ENCODE measurements at places on chromosomes 16 and 17.

DNA sequence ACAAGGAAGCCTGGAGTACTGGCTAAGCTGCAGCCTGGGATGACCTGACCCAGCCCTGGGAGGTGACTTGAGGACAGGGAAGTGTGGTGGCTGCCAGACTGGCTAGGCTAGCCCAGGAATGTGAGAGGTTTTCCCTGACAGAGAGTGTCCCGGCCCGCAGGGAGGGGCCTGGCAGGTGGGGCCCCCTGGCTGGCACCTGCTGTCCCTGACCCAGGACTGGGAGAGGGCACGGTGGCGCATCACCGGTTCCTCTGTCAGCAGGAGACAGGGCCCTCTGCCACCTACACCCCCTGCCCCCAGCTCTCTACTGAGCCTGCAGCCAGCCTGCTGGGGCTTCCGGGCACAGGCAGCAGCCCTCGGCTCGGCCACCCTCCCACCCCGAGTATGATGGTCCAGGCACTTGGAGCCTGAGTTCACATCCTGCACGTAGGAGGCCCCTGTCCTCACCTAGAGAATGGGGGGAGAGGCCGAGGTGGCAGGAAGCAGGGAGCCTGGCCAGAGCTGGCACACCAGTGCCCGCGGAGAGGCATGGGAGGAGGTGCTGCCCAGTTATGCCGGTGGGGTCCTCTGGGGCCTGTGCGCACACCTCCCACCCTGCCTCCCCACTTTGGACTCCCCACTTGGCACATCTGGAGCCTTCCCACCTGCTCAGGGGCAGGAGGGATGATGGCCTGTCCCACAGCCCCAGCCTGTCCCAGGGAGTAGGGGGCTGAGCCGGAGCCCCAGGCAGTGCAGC, 528 bp downstream of the PRSS27 start:
- DNase-seq, result no peak

- DNase-seq, result no peak
Measured at GRCh38 chr16:47624563-47624962, 163.4 kb downstream of the PHKB start.

DNA sequence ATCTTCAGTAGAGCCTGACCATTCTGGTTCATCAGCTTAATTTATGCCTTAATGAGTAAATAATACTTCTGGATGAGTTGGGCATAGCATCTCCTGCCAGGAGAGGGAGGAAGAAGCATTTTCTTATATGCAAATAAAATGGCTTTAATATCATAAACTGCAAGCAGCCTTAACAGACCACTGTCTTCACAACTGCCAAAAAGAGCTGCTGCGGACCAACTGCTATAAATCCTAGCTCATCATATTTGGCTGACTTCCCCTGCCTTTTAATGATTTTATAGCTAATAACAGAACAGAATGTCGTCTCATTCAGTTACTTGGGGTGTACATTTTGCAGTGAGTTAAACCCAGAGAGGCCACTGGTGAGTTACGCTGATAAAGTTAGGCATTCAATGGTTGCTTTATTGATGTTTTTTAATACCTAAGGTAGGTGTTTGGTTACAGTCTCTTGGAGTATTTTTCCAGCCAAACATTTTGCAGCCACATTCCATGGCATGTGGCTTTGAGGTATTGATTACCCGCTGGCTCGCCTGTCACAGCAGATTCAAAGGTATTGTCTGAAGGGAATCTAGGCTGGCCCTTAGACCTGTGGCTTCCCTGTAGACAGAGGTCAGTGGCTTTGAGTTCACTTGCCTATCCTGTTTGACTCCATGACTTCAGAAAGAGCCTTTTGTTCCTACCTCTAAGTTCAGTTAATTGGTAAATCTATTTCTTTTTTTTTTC, 16.4 kb downstream of the FAM20A start:
- DNase-seq, result no peak

- no peak for DNase-seq
Measured at GRCh38 chr16:11576427-11577289, 10.1 kb downstream of the LITAF start.

DNA sequence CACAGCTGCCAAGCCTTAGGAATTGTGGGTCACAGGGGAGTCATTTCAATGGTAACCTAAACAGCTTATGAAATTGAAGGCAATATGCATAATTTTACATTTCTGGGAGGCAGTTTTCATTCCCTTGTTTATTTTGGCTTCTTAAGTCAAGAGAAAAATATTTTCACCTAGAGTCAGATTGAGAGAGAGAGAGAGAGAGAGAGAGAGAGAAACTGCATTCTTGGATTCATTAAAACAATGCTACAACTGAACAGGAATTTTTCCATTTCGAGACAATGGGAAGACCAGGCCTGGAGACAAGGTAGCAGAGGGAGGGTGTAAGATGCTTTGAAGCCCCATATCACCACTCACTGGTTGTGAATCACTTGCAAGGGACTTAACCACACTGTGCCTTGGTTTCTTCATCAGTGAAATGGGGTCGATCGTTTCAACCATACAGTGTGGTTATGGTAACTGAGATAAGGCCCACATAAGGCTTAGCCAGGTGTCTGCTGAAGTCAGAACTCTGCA, 224.7 kb upstream of the IRX3 start:
- DNase-seq, result no peak

DNA sequence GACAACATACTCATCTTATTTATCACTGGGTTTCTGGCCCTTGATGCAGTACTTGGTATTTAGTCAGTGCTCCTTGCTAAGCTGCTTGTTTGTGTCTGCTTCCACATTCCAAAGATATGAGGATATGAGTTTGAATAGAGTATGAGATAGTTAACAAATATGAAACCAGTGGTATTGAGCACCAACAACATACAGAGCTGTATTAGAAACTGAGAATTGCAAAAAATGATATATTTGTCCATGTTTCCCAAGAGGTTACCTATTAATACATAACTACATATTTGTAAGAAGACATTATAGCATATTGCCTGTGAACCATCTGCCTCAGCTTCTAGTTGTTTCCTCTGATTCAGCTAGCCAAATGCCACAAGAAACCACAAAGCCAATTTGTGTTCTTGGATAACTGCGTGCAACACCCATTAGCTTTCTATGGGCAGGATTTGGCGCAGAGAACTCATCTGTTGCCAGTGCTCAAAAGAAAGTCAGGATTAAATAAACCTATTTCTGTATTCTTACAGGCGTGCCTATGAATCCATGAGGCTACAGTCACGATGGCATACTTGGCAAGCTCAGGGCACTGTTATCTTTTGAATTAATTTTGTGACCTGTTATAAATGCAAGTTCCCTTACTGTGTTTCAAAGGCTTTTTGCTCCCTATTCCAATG, 194.4 kb downstream of the MAP2K6 start:
- no peak for DNase-seq

DNA sequence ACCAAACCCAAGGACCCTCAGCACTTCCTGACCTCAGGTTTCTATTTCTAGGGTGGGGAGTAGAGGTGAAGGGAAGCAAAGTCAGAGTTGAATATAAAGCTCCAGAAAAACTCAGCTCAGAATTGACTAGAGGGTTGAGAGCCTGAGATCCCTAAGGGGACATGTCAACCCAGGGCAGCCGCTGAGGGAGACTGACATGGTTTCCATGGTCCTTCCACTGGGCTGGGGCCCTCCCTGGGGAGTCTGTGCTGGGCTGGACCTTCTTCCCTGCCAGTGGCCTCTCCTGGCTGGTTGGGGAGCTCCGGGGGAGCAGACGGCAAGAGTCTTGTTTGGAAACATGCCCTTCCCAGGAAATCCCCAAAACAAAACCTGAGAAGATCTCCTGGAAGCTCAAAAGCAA, 121.3 kb downstream of the METRNL start:
- no peak for DNase-seq

DNA sequence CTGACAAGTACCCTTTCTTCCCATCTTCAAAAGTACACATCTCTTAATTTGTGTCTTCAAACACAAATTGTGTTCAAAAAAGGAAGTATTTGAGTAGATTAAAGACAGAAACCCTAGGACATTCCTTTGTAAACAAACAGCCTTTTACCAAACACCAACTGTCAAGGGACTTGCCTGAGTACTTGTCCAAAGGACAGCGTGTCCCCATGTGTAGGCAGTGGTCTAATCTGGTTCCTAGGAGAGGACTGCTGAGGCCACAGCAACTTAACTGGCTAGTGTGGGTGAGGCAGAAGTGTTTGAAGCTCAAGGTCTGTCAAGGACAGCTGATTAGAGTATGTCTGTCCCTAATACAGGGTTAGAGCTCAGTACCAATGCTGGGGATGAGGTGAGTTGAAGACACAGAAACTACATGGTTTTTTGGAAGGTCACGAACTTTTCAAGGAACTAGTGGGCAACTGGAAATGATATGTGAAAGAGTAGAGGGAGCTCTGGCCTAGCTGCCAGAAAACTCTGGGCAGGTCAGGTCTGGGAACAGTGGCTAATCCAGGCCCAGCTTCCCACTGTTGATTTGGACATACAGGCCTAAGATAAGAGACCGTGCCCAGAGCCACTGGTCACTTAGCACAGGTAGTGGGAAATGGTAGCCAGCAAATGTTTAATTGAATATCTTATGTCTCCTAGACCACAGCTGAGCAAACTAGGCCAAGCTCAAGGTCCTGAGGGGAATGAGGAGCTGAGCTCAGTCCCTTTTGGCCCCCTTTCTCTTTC, 10.1 kb downstream of the HMOX2 start:
- DNase-seq, result no peak

- DNase-seq, result peak; percentile 61
Measured at GRCh38 chr17:75689441-75689873, 22.3 kb downstream of the SAP30BP start.

- DNase-seq, result no peak
Measured at GRCh38 chr16:49262501-49262900, 19.1 kb downstream of the CBLN1 start.

- DNase-seq, result no peak
Measured at GRCh38 chr16:59913666-59914065, 1179.5 kb upstream of the GOT2 start.

GRCh38 chr16:80591071-80591915, 50.5 kb downstream of the DYNLRB2 start:
- no peak for DNase-seq

- no peak for DNase-seq
Measured at GRCh38 chr17:82349287-82349701, 9.8 kb upstream of the TEX19 start.

- no peak for DNase-seq
Measured at GRCh38 chr17:56849131-56849530, 15.2 kb downstream of the DGKE start.

DNA sequence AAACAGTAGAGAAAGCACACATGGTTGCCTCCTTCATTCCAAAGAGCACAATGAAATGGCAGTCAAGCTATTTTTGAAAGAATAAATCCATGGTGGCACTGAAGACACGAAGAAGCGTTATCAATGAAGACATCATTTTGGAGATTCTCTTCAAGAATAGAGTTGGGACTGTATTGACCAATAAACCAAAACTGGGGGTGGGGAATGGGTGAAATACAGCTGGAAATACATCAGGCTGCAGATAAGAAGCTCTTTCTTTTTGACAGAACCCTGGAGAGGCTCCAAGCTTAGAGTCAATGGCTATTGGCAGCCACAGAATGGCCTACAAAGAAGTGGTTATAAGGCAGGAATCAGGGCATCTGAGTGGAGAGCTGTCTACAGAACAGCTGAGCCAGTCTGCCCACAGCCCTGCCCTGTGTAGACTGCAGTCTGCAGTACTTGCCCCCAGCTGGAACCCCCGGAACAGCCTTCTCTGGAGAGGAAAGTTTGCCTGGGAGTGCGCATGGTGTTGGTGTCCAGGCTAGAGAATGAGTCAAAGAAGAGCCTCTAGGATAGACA, 100.4 kb downstream of the STX8 start:
- DNase-seq, result no peak

DNA sequence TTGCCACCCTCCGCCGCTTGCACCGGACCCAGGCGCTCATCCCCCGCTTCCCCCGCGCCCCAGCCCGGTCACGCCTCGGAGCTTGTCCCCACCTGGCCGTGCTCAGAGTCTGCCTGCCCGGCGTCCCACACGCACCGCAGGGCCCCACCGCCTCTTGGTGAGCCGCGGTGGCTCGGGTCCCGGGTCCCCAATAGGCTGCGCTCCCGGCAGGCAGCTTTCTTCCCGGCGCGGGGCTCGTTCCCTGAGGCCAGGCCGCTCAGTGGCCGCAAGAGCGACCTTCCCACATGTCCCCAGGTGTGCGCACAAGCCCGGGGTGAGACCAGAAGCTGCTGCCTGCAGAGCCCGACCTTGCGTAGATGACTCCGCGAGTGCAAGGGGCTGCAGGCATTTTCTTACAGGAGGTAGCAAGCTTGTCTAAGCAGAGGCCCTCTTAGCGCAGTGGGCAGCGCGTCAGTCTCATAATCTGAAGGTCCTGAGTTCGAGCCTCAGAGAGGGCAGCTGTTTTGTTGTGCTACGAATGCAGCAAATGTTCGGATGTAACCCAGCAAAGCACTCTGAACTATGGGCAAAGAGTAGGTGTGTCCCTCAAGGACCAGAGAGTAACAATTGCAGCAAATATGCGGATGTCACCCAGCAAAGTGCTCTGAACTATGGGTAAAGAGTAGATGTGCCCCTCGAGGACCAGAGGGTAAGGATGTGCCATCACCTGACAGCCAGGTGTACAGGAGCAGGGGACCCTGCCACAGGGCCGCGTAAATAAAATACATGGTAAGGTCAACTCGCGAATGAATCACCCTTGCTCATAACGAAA, 15.6 kb downstream of the TLE7 start:
- no peak for DNase-seq

DNA sequence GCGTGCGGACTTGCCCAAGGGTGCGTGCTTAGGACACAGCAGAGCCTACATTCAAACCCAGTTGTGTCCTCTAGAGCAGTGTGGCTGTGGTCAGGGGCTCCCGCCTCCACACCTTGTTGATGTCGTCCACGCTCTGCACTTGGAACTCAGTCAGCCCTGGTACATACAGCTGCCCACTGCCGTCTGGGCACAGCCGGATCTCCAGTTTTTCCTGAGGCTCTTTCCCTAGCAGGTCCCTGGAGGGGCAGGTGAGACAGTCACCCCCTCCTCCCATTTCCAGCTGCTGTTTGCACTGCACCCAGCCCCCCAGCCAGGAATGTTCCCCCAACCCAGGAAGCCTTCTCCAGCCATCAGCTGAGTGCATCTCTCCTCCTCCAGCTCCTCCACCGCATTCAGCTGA, 25.7 kb downstream of the KATNB1 start:
- DNase-seq, result no peak

DNA sequence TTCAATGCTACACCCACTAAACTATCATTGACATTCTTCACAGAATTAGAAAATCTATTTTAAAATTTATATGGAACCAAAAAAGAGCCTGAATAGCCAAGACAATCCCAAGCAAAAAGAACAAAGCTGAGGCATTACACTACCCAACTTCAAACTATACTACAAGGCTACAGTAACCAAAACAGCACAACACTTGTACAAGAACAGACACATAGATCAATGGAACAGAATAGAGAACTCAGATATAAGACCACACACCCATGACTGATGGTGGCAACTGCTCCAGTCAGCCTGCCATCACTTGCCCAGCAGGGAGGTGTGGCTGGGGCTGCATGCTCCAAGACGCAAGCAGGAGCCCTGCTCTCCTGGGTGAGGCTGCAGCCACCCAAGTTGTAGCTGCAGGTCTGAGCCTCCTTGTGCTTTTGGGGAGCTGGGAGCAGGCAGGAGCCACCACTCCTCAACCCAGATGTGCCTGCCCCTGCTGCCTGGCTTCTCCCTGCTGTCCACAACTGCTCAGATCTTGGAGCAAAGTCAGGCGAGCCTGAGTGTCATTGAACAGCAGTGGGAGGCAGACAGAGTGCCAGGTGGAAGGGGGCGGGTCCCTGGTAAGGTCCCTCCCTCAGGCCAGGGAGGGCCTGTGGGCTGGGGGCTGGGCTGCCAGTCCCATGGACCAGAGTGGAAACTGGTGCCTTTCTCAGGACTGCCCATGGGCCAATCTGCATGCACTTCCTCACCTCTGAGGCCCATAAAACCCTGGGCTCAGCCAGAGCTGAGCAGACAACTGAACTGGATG, 24.7 kb downstream of the SSH2 start:
- DNase-seq, result no peak

- no peak for DNase-seq
Measured at GRCh38 chr16:66395806-66396555, 29.5 kb downstream of the CDH5 start.

- DNase-seq, result no peak
Measured at GRCh38 chr16:3095869-3096268, 3.2 kb downstream of the ZSCAN10 start.

All from NCI-H2081 (cell line).